ENCODE measurements at places on chromosomes 5 and 9.

GRCh38 chr5:59251627-59252026 lies 641.9 kb downstream of the PDE4D start:
- no peak for DNase-seq

GRCh38 chr5:39461007-39461682 lies 36.4 kb upstream of the DAB2 start:
- no peak for DNase-seq

DNA sequence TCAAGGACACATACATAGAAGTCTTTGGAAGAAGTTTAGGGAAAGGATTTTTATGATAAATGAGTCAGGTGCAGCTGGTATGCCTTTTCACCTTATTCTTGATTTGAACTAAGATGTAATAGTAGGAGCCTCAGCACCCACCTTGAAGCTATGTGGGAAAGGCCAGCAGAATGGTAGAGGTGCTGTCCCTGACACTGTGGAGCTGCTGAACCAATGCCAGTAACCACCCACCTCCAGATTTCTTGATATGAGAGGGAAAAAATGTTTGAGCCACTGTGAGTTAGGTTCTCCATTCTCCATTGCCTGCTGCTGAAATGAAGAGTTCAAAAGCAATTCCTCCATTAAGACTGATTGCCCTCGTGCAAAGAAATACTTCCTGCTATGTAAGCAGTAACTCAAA lies 12.2 kb upstream of the HMGCR start:
- DNase-seq, result no peak

GRCh38 chr5:134794082-134794481 lies 35.5 kb downstream of the DDX46 start:
- no peak for DNase-seq

GRCh38 chr5:148454576-148454975 lies 70.8 kb downstream of the FBXO38 start:
- DNase-seq, result no peak

- no peak for DNase-seq
Measured at GRCh38 chr9:38435521-38435920, 11.3 kb upstream of the IGFBPL1 start.

GRCh38 chr9:91811024-91811909 lies 138.8 kb downstream of the ROR2 start:
- no peak for DNase-seq

DNA sequence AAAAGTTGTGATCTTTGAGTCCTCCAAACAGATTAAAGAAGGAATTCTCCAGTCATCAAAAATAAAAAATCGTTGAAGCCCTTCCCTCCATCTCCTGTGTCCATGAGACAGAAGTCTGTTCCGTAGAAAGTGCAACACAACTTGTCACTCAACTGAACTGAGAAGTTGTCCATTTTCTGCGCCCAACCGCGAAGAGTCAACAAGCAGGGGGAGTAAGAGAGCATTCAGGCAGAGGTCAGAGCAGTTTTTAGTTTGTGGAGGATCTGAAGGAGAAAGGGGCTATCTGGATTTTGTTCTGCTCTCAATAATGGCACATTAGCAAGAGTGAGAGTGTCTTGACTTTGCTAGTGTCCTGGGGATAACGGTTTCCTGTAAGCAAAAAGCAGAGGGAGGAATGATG lies 303.9 kb downstream of the ICE1 start:
- no peak for DNase-seq

- no peak for DNase-seq
Measured at GRCh38 chr5:133664422-133664821, 52.1 kb upstream of the FSTL4 start.

GRCh38 chr9:89051421-89052025 lies 60.3 kb downstream of the S1PR3 start:
- no peak for DNase-seq

Data from fibroblast of skin of left biceps (primary cell).